Hypothalamus (tissue), 51 donors: ENCODE measurements at places on chromosomes 1 and 21.

GRCh38 chr1:115179397-115180079 lies 90.2 kb upstream of the TSPAN2 start:
- DNase-seq, result no peak

DNA sequence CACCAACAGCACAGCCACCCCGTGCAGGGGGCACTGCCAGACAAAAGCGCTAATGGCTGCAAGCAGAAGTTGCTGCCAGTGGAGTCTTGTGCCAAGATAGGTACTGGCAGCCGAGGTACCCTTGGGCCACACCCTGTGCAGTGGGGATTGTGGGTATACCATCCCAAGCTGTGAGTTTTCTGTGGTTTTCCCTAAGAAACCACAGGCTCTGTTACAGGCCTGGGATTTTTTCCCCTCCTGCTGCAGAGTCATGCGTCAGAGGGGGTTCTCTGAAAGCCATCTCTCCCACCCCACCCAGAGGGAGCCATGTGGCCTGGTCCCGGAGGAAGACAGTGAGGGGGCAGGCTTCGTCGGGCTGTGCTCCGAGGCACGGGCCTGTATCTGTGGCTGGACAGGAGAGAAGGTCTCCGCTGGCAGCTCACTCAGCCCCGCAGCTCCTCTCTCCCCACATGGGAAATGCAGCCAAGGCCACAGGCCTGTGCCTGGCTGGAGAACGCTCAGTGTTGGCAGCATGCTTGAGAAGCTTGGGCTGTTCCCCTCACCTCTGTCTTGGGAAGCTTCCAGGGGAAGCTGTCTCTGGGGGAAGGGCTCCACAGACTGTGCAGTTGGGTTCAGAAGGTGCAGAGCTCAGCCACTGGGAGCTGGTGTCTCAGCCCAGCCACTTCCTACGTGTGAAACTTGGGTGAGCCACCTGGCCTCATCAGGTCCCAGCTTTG lies 42.5 kb downstream of the NEK2 start:
- peak; percentile 29 for DNase-seq

GRCh38 chr1:62235576-62235975 lies 40.9 kb downstream of the L1TD1 start:
- no peak for DNase-seq

DNA sequence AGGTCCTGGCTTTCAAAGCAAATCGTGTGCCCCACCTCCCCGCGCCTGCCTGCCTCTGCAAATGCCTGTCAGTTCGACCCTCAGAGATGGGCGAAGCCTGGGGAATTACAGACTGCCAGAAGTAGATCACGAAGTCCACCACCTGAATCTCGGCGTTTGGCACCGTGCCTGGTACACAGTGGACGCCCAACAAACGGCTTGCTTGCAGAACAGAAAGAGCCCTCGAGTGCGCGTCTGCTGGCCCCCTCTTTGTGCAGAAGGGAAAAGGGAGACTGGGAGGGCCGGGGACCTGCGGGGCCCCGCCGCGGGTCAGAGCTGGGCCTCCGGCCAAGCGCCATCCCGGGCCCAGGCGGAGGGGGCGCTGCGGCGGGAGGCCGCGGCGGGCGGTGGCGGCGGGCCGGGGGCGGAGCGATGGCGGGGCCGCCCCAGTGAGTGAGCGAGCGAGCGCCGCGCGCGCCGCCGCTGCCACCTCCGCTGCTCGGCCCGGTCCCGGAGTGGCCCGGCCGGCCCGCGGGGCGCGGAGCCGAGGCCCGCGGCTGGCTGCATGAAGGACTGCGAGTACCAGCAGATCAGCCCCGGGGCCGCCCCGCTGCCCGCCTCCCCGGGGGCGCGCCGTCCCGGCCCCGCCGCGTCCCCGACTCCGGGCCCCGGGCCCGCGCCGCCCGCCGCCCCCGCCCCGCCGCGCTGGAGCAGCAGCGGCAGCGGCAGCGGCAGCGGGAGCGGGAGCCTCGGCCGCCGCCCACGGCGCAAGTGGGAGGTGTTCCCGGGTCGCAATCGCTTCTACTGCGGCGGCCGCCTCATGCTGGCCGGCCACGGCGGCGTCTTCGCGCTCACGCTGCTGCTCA lies at the start of gene ZDHHC18:
Gene ZDHHC18, plus strand, starts transcription at position 428 of the 845 bp plus-strand sequence. Its CDS starts 117 bp downstream, at position 545.
- peak; percentile 74 for DNase-seq

DNA sequence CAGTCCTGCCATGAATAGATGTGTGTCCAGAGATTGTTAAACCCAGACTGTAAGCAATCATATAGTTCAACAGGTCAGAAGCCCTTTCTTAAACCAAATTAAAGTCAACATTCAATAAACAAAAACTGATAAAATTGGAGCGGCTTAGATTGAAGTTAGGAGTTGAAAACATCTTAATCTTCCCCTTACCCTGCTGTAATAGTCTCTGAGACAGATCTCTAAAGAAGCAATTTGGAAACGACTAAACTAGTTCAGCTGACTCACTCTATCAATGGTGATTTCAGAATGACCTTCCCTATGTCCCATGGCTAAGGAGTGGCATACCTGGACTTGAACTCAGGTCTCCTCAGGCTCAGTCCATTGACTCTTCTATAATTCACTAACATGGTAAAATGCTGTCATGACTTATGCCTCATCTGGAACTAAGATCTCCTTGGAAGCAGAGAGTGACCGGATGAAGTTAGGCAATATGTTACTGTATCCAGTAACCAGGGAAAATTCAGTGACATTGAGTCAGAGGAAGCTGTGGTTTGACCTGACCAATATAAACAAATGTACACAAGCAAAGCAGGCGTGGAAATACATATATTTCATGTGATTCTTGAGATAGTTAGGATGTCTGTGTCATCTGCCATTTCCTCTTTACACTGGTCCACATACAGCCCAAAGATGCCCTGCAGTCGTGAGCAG lies 30.1 kb downstream of the SGIP1 start:
- DNase-seq, result no peak

GRCh38 chr1:245407983-245408382 lies 253.2 kb downstream of the KIF26B start:
- DNase-seq, result no peak

DNA sequence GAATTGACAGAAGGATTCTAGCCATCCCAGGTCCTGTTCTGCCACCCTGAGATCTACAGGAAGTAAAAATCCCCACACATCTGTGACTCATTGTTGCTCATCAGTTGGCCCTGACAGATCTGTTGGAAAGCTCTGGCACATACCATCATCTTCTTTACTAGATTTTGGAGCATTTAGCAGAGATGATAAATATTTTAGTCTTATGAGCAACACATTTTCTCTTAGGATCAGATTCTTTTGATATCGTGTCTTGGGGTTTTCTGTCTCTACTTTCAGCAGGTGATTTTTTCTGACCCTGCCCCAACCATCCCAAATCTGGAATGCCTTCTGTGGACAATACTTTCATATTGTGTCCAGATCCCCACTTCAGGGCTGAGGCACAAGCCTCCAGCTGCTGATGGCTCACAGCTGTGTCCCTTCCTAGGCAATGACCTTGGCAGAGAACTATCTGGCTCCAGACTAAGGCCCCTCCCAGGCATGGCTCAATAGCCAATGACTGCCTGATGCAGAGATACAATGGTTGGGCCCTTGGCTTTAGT lies 102.8 kb downstream of the GDAP2 start:
- DNase-seq, result no peak

DNA sequence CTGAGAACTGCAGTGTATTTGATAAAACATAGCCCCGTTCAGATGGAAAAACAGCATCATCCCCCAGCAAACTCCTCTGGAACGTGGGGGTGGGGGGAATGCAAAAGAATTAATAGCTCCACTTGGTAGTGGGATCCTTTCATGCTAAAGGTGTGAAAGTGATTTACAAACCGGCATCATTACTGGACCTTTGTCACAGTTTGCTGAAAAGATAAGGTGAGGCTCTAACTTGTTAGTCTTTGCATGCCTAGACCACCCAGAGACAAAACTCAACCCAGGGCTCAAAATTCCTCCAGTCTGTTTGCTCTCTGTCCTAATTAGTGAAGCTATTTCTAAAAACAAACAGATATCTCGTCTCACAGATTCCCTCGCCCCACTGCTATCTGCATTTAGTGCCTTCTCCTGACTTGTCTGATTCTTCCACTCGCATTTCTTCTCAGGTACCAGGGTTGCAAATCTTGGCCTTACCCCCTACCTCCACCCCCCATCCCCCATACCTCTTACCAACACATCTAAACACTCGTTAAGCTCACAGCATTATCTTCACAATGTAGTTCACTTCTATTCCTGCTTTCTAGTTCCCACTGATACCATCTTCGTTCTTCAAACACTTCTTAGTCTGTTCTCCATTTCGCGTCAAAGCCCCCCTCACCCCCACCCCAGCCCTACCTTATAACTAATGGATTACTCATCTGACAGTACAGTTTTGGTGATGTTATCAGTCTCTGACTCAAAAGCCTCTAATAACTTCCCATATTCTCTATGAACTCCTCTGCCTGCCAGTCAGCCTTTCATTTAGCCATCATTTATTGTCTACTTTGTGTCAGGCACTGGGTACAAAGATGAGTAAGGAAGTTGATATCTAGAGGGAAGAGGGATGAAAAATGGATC lies 11.8 kb downstream of the IER5 start:
- no peak for DNase-seq

DNA sequence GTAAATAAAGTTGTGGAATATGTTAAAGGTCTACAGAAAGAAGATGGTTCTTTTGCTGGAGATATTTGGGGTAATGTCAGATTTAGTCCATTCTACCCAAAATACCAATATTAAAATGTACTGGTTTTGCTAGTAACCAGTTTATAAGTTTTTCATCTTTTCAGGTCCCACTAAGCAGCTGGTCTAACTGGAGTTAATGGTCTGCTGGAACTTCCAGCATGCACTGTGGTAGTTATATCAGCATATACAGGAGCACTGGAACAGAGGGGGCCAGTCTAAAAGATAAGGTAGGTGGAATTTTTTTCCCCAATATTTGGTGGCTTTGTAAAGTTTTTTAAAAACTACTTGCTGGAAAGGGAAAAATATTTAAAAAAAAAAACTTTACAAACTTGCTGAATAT lies 3.9 kb downstream of the RABGGTB start:
- no peak for DNase-seq

DNA sequence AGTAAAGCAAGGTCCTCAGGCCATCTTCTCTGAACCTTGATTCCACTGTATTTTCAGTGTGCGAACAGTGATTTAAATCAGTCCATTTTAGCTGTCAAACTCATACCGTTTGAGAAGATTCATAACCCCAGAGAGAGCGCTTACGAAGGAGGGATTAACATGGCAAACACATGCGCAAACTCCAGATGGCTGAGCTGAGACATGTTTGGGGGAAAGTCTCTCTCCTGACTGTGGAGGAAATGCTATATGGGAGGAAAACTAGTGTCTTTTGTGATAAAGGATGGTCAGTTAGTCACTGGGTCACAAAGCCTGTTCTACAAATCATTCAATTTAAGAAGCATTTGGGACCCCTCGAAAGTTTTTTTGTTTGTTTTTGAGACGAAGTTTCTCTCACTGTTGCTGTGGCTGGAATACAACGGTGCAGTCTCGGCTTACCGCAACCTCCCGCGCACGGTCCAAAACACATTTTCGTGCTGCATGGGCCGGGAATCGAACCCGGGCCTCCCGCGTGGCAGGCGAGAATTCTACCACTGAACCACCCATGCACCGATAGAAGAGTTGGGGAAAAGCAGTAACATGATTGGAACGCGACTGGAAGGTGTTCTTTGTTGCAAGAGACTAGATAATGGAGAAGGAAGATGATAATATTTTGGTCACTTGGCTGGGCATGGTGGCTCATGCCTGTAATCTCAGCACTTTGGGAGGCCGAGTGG lies 58.4 kb upstream of the CXADR start:
- DNase-seq, result peak; percentile 38

DNA sequence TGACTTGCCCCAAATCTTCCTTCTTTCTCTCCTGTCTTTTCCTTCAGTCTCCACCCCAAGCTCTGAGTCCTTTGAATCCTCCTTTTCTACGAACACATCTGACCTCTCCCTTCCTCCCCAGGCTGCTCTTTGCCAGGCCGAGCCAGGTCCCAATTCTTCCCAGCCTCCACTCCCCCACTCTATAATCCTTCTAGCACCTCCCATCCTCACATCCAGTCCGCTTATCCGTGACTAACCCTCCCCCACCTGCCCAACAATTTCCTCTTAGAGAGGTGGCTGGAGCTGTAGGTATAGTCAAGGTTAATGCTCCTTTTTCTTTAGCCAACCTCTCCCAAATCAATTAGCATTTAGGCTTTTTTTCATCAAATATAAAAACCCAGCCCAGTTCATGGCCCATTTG lies 9.5 kb upstream of the HPDL start:
- no peak for DNase-seq

- DNase-seq, result no peak
Measured at GRCh38 chr1:184935920-184936798, 38.1 kb downstream of the NIBAN1 start.

DNA sequence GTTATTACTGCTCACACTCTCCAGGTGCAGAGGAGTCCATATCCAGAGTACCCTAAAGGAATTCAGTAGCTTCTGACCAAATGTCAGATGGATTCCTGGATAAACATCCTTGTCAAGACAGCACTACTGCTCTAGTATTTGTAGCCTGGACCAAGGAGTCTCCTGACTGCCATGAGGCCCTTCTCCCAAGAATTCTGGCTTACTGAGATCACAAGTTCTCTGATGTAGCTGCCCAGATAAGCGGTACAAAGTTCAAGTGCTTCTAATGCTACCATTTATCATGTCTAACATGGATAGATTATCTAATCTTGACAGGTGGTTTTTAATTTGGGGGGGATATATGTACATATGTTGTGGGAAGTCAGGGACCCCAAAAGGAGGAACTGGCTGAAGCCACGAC lies 196.6 kb upstream of the HMCN1 start:
- no peak for DNase-seq

GRCh38 chr21:45266518-45267389 lies 20.9 kb downstream of the POFUT2 start:
- DNase-seq, result no peak

GRCh38 chr1:10649517-10650201 lies 146.8 kb downstream of the CASZ1 start:
- no peak for DNase-seq

- DNase-seq, result peak; percentile 55
Measured at GRCh38 chr1:17502326-17502778, 37.1 kb upstream of the ARHGEF10L start.

DNA sequence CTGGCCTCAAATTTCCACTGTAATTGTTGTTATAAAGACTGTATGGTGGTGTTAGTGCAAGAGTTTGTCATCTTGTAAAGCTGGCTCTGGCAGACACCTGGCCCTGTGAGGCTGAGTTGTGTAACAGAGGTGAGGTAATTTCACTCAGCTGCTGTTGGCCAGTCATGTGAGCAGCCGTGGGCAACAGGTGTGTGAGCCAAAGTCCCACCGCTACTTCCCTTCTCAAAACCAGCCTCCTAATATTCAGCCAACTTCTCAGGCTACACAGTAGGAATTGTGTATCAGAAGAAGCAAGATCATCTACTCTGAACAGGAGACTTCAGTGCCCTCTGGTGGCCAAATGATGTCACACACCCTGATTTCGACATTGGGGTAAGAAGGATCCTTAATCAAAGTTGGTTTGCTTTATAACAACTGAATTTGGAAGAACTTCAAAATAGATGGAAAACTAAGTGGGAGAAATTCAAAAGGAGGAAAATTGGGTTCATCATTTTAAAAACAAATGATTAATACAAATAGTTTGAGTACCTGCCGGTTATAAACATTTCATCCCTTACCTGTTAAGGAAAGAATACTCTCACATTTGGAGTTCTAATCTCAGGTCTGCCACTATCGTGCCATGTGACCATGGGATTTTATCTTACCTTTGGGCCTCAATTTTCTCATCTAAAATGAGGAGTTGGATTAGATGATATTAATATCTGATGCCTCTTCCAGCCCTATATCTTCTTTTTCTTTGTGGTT lies 2.6 kb upstream of the CREG1 start:
- DNase-seq, result no peak

GRCh38 chr1:39876144-39876543 lies 7.2 kb downstream of the TRIT1 start:
- DNase-seq, result no peak
